ENCODE measurements at places on chromosomes 12 and 14. TPM values are rescaled to one million over a fixed set of nuclear protein-coding genes. Genes with fewer than 3 reads are reported as not detected.

GRCh38 chr14:91945751-91946621, 1.5 kb downstream of the FBLN5 start:
- H3K36me3 ChIP-seq = peaks cover 2% of the 10 kb centered on the region
- H3K4me1 ChIP-seq = peaks cover 4% of the 10 kb centered on the region
- H3K27ac ChIP-seq = peak overlapping the region; percentile 71
- H3K27me3 ChIP-seq = no peaks in the 10 kb centered on the region
- H3K4me3 ChIP-seq = peak overlapping the region; percentile 100
- no peak for DNase-seq

DNA sequence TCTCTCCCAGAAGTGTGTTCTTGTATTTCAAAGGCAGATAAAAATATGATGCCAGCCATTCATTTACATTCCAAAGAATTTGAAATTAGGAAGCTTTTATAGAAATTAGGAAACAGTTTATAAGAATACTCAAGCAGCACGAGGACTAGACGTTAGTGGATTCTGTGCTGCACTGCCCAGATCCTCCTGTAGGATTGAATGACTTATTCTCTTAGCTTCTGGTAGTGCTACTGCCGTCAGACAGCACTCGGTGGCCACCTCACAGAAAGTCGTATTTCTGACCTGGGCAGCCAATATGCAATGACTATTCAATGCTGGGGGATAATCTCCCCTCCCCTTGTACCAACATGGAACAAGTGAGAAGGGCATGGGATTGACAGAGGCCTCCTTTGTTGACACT, 326.4 kb downstream of the RPL10L start:
- DNase-seq = no peak
- H3K27me3 ChIP-seq = no peaks in the 10 kb centered on the region
- no peak overlapping the region for H3K4me3 ChIP-seq

DNA sequence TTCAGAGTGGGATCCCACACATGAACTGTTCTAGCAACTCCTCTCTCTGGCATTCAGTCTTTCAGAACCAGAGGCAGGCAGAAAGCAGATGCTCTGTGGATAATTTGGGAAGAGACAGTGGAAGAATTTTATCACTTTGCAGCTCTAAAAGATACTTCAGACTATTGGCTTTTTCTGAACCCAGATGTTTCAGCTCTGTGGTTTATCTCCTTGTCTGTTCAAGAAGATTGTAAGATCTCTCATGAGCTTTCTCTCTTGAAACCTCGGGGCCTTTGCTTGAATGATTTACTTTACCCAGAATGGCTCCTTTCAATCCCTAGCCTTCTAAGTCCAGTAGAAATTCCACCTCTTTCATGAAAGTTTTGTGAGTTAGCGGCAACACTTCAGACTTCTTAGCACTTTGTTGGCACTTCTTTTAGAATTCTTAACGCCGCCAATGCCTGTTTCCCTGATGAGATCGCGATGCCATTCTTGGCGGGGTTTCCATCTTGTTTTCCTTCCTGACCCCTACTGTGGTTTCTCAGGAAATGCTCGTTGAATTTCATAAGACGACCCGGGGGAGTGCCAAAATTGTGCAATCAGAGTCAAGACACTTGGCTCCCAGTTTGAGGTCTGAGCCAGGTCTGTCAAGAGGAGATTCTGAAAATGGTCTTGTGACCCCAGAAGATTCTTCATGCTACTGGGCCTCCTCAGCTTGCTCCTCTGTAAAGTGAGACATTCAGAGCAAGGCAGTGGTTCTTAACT, 107.0 kb upstream of the PRICKLE1 start:
- H3K27ac ChIP-seq = no peak overlapping the region
- H3K4me3 ChIP-seq = no peak overlapping the region
- DNase-seq = peak; percentile 82

DNA sequence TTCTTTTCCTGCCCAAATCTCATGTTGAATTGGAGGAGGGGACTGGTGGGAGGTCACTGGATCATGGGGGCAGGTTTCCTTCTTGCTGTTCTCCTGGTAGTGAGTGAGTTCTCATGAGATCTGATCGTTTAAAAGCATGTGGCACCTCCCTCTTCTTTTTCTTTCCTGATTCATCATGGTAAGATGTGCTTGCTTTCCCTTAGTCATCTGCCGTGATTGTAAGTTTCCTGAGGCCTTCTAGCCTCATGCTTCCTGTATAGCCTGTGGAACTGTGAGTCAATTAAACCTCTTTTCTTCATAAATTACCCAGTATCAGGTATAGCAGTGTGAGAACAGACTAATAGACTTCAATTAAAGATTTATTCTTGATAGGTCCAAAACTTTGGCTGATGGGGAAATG, 83.5 kb downstream of the CAND1 start:
- no peak overlapping the region for H3K27ac ChIP-seq
- H3K36me3 ChIP-seq = no peaks in the 10 kb centered on the region
- no peaks in the 10 kb centered on the region for H3K27me3 ChIP-seq
- no peak overlapping the region for H3K4me3 ChIP-seq
- DNase-seq = no peak

DNA sequence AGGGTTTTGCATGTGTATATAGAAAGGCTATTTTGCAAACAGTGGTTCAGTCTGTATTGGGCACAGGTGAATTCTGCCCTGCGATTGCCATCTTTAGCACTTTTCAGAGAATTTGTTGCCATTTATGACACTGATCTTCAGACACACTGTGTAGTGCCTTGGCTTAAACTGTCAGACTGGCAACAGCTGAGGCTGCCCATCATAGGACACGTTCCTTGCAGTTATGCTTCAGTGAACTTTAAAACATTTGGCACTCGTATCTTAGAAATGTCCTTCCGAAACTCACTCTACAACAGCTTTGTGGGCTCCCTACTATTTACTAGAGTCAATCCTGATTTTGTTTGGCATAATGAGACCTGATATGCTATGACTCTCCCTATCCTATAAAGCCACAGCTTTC, 29.1 kb downstream of the AP5M1 start:
- no peak for DNase-seq
- H3K27ac ChIP-seq = no peak overlapping the region
- H3K4me1 ChIP-seq = no peaks in the 10 kb centered on the region
- H3K27me3 ChIP-seq = no peaks in the 10 kb centered on the region
- no peak overlapping the region for H3K4me3 ChIP-seq

GRCh38 chr14:65491274-65491673, 78.7 kb downstream of the FUT8 start:
- H3K4me1 ChIP-seq = no peaks in the 10 kb centered on the region
- no peak overlapping the region for H3K27ac ChIP-seq
- H3K36me3 ChIP-seq = no peaks in the 10 kb centered on the region
- DNase-seq = no peak
- H3K27me3 ChIP-seq = no peaks in the 10 kb centered on the region

DNA sequence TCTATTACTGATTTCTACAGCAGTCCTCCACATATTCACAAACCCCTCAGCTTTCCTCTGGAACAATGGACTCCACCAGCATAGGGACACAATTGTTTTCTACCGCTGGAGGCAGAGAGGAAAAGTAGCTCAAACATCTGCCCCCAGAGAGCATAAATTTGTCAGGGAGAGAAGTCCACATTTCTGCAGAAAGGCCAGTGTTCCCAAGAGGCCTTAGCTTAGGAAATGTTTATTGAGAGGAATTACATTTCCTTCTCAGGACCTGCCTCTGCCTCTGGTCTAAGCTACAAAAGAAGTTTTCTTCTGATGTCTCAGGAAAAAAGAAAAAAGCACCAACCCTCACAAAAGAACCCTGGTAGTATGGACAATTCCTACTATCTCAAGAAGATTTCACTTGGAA, 217.8 kb upstream of the BMP4 start:
- H3K27ac ChIP-seq = no peak overlapping the region
- H3K4me3 ChIP-seq = no peak overlapping the region
- no peaks in the 10 kb centered on the region for H3K27me3 ChIP-seq
- H3K4me1 ChIP-seq = peaks cover 7% of the 10 kb centered on the region
- DNase-seq = no peak
- no peaks in the 10 kb centered on the region for H3K36me3 ChIP-seq

DNA sequence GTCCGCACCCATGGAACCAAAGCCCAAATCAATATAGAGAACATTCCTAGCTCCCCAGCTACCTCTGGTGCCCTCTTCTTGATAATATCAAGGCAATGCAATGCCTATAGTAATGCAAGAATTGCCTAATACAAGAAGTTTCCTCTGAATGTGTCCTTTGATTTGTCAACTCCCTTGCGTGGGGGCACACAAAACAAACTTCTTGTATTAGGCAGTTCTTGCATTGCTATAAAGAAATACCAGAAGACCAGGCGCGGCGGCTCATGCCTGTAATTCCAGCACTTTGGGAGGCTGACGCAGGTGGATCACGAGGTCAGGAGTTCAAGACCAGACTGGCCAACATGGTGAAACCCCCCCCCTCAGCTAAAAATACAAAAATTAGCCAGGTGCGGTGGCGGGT, 10.4 kb upstream of the ITPK1 start:
- H3K36me3 ChIP-seq = no peaks in the 10 kb centered on the region
- no peak for DNase-seq
- H3K4me1 ChIP-seq = no peaks in the 10 kb centered on the region
- H3K27me3 ChIP-seq = no peaks in the 10 kb centered on the region
- H3K4me3 ChIP-seq = no peak overlapping the region
- no peak overlapping the region for H3K27ac ChIP-seq

GRCh38 chr14:56952766-56953473, 142.6 kb upstream of the OTX2 start:
- no peak for DNase-seq
- H3K4me1 ChIP-seq = no peaks in the 10 kb centered on the region
- no peak overlapping the region for H3K4me3 ChIP-seq
- H3K36me3 ChIP-seq = no peaks in the 10 kb centered on the region
- no peaks in the 10 kb centered on the region for H3K27me3 ChIP-seq

GRCh38 chr14:75279153-75279762, 630 bp downstream of the FOS start:
- peaks cover 2% of the 10 kb centered on the region for H3K27me3 ChIP-seq
- H3K4me1 ChIP-seq = no peaks in the 10 kb centered on the region
- H3K27ac ChIP-seq = peak overlapping the region; percentile 1
- DNase-seq = peak; percentile 88
- H3K36me3 ChIP-seq = peaks cover 2% of the 10 kb centered on the region

- no peaks in the 10 kb centered on the region for H3K4me1 ChIP-seq
- DNase-seq = no peak
- no peak overlapping the region for H3K27ac ChIP-seq
- H3K4me3 ChIP-seq = no peak overlapping the region
- H3K36me3 ChIP-seq = no peaks in the 10 kb centered on the region
- no peaks in the 10 kb centered on the region for H3K27me3 ChIP-seq
Observed at GRCh38 chr14:31927348-31927832, 149.7 kb upstream of the ARHGAP5 start.

GRCh38 chr12:22670762-22671161, 45.8 kb downstream of the ETNK1 start:
- no peaks in the 10 kb centered on the region for H3K27me3 ChIP-seq
- H3K4me1 ChIP-seq = no peaks in the 10 kb centered on the region
- H3K36me3 ChIP-seq = no peaks in the 10 kb centered on the region
- no peak for DNase-seq
- H3K27ac ChIP-seq = no peak overlapping the region
- no peak overlapping the region for H3K4me3 ChIP-seq

- H3K4me1 ChIP-seq = no peaks in the 10 kb centered on the region
- DNase-seq = no peak
- H3K36me3 ChIP-seq = no peaks in the 10 kb centered on the region
Observed at GRCh38 chr12:128664501-128664900, 159.3 kb downstream of the SLC15A4 start.

GRCh38 chr14:68248481-68249255, 429.1 kb downstream of the RAD51B start:
- H3K27me3 ChIP-seq = no peaks in the 10 kb centered on the region
- no peaks in the 10 kb centered on the region for H3K36me3 ChIP-seq
- DNase-seq = peak; percentile 73
- peaks cover 19% of the 10 kb centered on the region for H3K4me1 ChIP-seq
- H3K4me3 ChIP-seq = no peak overlapping the region

- H3K4me1 ChIP-seq = no peaks in the 10 kb centered on the region
- H3K27me3 ChIP-seq = no peaks in the 10 kb centered on the region
- no peaks in the 10 kb centered on the region for H3K36me3 ChIP-seq
- H3K27ac ChIP-seq = no peak overlapping the region
- DNase-seq = no peak
Observed at GRCh38 chr14:69354383-69355153, 43.5 kb downstream of the ERH start.

DNA sequence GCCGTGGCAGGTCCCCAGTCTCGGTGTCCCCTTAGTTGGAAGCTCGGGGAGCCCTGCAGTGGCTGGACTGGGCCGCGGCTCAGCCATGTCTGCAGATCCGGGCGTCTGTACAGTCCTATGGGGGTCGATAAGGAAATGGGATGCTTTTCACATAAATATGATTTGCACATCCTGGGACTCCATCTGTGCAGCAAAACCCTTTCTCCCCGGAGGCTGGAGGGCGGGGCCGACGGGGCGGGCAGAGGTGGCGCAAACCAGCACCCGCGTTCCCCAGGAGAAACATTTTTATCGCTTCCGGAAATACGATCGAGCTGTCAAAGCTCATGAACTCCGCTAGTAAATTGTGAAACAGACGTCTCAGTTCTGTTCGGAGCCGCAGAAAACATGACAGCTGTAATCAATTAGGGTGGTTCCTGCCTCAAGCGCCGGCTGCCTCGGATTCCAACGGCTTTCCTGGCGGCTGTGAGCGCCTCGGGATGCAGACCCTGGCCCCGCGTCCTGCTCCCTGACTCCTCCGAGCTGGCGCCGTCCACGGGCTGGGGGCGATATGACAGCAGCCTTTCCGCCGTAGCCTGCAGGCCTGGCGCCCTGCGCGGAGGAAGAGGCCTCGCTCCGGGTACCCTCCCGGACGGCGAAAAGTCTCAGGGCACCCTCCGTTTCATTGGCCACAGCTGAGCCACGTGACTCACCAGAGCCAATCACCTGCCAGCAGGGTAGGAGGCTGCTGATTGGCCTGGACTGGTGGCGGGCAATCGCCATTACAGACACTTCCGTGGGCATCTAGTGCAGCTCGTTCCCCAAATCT, 23.0 kb downstream of the DIO3 start:
- no peaks in the 10 kb centered on the region for H3K27me3 ChIP-seq
- H3K4me3 ChIP-seq = no peak overlapping the region
- no peak overlapping the region for H3K27ac ChIP-seq
- no peak for DNase-seq

GRCh38 chr14:30115756-30116155, 188.1 kb upstream of the PRKD1 start:
- H3K4me1 ChIP-seq = no peaks in the 10 kb centered on the region
- H3K27ac ChIP-seq = no peak overlapping the region
- no peak overlapping the region for H3K4me3 ChIP-seq
- no peaks in the 10 kb centered on the region for H3K27me3 ChIP-seq
- DNase-seq = no peak

The RSRC2 gene
- 68.5 TPM for total RNA-seq

The COX6A1 gene
- 246 TPM for total RNA-seq

The LGR5 gene
- 1.6 TPM for total RNA-seq
